ENCODE measurements at places on chromosomes 4 and X. TPM values are rescaled to one million over a fixed set of nuclear protein-coding genes. Genes with fewer than 3 reads are reported as not detected.

DNA sequence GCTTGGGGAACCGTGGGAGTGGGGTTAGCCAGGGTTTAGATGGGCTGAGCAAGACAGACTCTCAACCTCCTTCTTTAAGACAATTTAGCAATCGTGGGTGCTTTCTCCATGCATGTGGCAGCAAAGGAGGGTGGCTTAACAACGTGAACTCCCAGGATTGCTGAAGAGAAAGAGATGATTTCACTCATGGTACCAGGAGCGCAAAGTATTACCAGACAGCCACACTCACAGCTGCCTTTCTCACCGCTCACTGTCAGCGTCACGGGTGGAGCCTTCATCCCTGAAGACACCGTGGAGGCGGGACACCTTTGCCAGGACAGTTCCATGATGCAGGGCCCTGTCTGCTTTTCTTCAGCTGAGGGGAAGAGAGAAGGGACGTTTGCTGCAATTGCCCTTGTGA, 212.5 kb upstream of the PSAPL1 start:
- no peak for DNase-seq

DNA sequence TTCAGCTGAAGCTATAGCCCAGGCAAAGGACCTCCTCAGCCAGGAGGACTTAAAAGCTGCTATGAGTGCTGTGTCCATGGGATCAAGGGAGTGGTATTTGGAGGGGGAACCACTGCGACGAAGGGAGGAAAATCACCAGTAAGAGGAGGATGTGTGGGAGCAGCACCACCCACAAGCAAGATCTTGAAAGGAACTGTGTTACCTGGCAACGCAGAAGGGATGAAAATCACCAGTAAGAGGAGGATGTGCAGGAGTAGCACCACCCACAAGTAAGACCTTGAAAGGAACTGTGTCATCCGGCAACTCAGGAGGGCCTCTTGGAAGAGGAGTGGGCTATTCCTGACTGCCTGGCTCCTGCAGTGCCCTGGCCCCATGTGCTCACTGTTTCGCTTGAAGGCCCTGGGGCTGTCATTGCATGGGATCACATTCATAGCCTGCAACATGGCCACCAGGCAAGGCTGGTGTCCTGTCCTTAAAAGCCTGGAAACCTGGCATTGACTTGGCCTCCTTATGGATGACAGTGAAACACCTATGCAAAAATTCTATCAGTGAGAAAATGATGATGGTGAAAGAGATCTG, 48.3 kb downstream of the TRMT44 start:
- DNase-seq, result no peak

- DNase-seq, result peak; percentile 37
These were observed 19.5 kb downstream of the NSUN7 start for GRCh38 chr4:40769266-40769665.

- no peak for DNase-seq
These were observed 19.9 kb upstream of the IGSF1 start for GRCh38 chrX:131308980-131309379.

- peak; percentile 7 for DNase-seq
These were observed 15.3 kb downstream of the TKTL1 start for GRCh38 chrX:154310616-154311536.

TMPRSS11F gene
- total RNA-seq, result not detected

MAML3 gene
- 0.90 TPM for total RNA-seq

Data from IMR-90 (cell line).